ENCODE measurements at places on chromosomes 2 and 18. TPM values are rescaled to one million over a fixed set of nuclear protein-coding genes. Genes with fewer than 3 reads are reported as not detected.

GRCh38 chr18:75075016-75075305, 134.0 kb downstream of the PTGR3 start:
- peaks cover 11% of the 10 kb centered on the region for H3K36me3 ChIP-seq
- H3K4me1 ChIP-seq = peaks cover 25% of the 10 kb centered on the region

GRCh38 chr18:8003878-8004675, 437.0 kb downstream of the PTPRM start:
- peak overlapping the region; percentile 58 for H3K27ac ChIP-seq
- H3K36me3 ChIP-seq = no peaks in the 10 kb centered on the region
- no peak for DNase-seq

GRCh38 chr18:30163573-30163972, 879.0 kb downstream of the DSC3 start:
- H3K4me3 ChIP-seq = no peak overlapping the region
- H3K36me3 ChIP-seq = no peaks in the 10 kb centered on the region
- no peak overlapping the region for H3K27ac ChIP-seq

GRCh38 chr18:69330385-69331005, 70.2 kb upstream of the DOK6 start:
- H3K4me3 ChIP-seq = no peak overlapping the region
- H3K36me3 ChIP-seq = no peaks in the 10 kb centered on the region
- H3K4me1 ChIP-seq = no peaks in the 10 kb centered on the region
- H3K27me3 ChIP-seq = no peaks in the 10 kb centered on the region

DNA sequence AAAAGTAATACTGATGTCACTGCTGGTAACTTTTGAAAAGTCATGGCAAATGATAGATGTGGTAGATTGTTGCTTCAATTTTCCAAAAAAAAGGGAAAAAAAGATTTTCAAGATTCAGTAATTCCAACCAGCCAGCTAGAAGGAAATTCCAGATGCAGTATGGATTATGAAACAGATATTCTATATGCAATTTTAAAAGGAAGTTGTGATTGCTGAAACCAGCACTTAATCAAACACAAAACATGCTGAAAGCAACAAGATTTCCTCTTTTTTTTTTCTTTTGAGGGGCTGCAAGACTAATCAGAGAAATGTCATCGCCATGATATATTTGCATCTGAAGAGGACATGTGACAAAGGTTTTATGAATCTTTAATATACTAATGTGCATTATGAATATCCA, 5.1 kb upstream of the HNMT start:
- H3K27me3 ChIP-seq = no peaks in the 10 kb centered on the region
- peaks cover 10% of the 10 kb centered on the region for H3K4me1 ChIP-seq
- no peak for DNase-seq
- H3K27ac ChIP-seq = no peak overlapping the region
- H3K36me3 ChIP-seq = no peaks in the 10 kb centered on the region

DNA sequence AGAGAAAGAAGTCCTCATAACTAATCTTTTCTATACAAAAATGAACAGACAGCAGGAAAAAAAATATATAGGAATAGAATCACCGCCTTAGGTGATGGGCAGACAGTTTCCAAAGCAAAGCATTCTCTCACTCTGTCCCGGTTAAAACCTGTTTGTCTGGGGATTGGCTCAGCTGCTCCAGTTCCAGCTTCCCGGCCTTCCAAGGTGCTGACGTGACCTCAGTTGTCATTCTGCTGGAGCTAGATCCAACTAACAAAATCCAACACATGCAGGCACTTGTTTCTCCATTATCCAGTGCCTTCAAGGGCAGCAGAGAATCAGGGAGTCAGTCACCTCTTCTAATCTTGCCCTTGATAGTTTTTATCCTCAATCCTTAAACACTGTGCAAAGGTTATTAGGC, 52.8 kb downstream of the IKZF2 start:
- H3K4me1 ChIP-seq = peaks cover 4% of the 10 kb centered on the region
- DNase-seq = no peak
- H3K36me3 ChIP-seq = no peaks in the 10 kb centered on the region
- H3K4me3 ChIP-seq = no peak overlapping the region
- no peaks in the 10 kb centered on the region for H3K27me3 ChIP-seq

GRCh38 chr2:86760371-86760770, 30.3 kb downstream of the CD8A start:
- H3K27me3 ChIP-seq = peaks cover 1% of the 10 kb centered on the region
- no peak for DNase-seq
- no peak overlapping the region for H3K4me3 ChIP-seq

- peaks cover 6% of the 10 kb centered on the region for H3K4me1 ChIP-seq
- H3K4me3 ChIP-seq = no peak overlapping the region
- H3K27me3 ChIP-seq = no peaks in the 10 kb centered on the region
- no peak overlapping the region for H3K27ac ChIP-seq
- no peak for DNase-seq
Measured at GRCh38 chr18:36451454-36452251, 154.1 kb downstream of the FHOD3 start.

- peaks cover 2% of the 10 kb centered on the region for H3K27me3 ChIP-seq
- no peak for DNase-seq
- H3K4me3 ChIP-seq = no peak overlapping the region
- H3K27ac ChIP-seq = peak overlapping the region; percentile 31
- H3K36me3 ChIP-seq = peaks cover 18% of the 10 kb centered on the region
Measured at GRCh38 chr2:1727101-1727771, 17.1 kb downstream of the PXDN start.

- H3K27ac ChIP-seq = peak within 1 kb of the TSS; percentile 42
- peaks cover 16% of the 10 kb centered on the region for H3K4me1 ChIP-seq
- peaks cover 22% of the 10 kb centered on the region for H3K27me3 ChIP-seq
Measured at GRCh38 chr18:11149441-11150270, at the start of gene PIEZO2. Gene PIEZO2, minus strand, starts transcription at chr18:11149569. Its CDS starts 981 bp downstream, at chr18:11148588.

- no peak overlapping the region for H3K4me3 ChIP-seq
- peaks cover 3% of the 10 kb centered on the region for H3K27me3 ChIP-seq
- H3K4me1 ChIP-seq = peaks cover 20% of the 10 kb centered on the region
- DNase-seq = no peak
Measured at GRCh38 chr2:14422426-14422825, 210.1 kb upstream of the LRATD1 start.

DNA sequence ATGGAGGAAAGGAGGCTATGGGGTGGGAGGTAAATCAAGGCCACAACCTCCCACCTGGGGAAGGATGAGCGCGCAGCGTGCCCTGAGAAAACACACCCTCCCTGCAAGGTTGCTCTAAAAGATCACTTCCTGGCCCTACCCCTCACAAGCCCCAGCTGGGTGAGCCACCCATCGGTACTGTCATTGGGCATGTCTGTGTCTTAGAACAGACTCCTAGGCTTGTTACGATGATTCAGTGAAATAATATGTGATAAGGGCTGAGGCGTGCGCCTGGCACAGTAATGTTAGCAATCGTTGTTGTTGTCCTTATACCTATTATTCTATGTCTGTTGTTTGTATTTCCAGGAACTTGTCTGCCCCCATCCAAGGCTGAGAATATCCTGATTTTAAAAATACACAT, 175.1 kb downstream of the ZFP36L2 start:
- H3K36me3 ChIP-seq = no peaks in the 10 kb centered on the region
- H3K27ac ChIP-seq = no peak overlapping the region
- peaks cover 12% of the 10 kb centered on the region for H3K27me3 ChIP-seq
- no peak overlapping the region for H3K4me3 ChIP-seq
- DNase-seq = no peak

- no peak overlapping the region for H3K4me3 ChIP-seq
- H3K36me3 ChIP-seq = peaks cover 7% of the 10 kb centered on the region
- no peak for DNase-seq
- no peaks in the 10 kb centered on the region for H3K4me1 ChIP-seq
- no peak overlapping the region for H3K27ac ChIP-seq
Measured at GRCh38 chr2:85981579-85982247, 92.9 kb upstream of the ST3GAL5 start.

DNA sequence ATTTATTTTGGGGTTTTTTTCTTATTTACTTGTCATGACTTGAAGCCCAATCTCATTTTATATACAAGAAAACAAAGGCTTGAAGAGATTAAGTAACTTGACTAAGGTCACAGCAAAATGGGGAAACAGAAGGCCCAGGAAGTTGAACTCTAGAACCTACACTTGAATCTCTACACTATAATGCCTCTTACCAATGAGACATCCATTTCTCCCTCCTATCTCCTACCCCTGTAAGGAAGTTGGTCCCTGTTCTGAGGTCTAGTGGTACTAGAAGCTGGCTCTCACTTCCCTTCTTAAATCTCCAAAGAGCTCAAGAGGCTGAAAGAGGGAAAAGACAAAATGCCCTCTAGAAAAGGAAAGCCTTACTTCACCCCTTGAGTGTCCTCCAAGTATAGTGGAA, 25.5 kb upstream of the IHH start:
- no peak overlapping the region for H3K27ac ChIP-seq
- H3K4me1 ChIP-seq = peaks cover 2% of the 10 kb centered on the region
- H3K27me3 ChIP-seq = no peaks in the 10 kb centered on the region

GRCh38 chr2:51028829-51029228, 3.1 kb downstream of the NRXN1 start:
- H3K36me3 ChIP-seq = peaks cover 3% of the 10 kb centered on the region
- H3K4me1 ChIP-seq = peaks cover 7% of the 10 kb centered on the region
- no peak overlapping the region for H3K27ac ChIP-seq
- H3K4me3 ChIP-seq = no peak overlapping the region
- no peak for DNase-seq

DNA sequence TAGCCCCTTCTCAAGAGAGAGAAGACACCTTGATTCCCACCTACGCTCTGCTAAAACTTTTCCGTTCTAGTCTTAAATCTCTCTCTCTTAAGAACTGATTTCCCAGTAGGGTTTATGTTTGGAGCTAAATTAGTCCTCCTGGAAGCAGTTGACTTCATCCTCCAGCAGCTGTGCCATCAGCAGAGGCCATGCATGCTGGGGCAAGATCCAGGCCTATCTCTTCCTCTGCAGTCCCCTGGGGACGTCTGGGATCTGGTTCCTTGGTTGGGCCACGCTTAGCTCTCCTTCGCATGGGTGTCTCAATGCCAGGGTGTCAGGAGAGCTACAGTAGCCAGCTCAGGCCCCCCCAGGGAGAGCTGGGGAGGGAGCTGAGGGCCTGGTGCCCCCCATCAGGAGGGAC, 49.7 kb downstream of the HPCAL1 start:
- DNase-seq = no peak
- H3K4me3 ChIP-seq = peak overlapping the region; percentile 8
- no peak overlapping the region for H3K27ac ChIP-seq
- H3K4me1 ChIP-seq = peaks cover 24% of the 10 kb centered on the region

DNA sequence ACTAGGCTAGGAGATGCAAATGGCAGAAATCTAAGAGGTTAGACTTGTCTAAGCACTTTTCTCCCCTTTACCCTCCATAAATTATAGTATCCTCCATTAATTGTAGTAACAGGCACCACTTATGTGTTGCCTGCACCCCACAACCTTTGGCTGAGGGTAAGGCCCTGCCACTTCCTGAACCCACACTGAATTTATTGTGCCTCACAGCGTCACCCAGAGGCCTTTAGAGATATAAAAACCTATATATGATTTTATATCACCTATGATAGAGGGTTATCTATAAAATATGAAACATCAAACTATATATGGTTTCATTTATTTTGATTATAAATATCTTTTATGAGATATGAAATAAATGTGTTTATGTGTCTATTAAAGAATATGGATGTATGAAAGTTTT, 2.6 kb downstream of the UGT1A9 start:
- H3K4me3 ChIP-seq = no peak overlapping the region
- no peaks in the 10 kb centered on the region for H3K4me1 ChIP-seq
- H3K27me3 ChIP-seq = no peaks in the 10 kb centered on the region
- no peaks in the 10 kb centered on the region for H3K36me3 ChIP-seq

GRCh38 chr2:221551864-221552263, 20.2 kb downstream of the EPHA4 start:
- no peaks in the 10 kb centered on the region for H3K27me3 ChIP-seq
- DNase-seq = no peak
- peaks cover 17% of the 10 kb centered on the region for H3K4me1 ChIP-seq
- peaks cover 4% of the 10 kb centered on the region for H3K36me3 ChIP-seq
- no peak overlapping the region for H3K4me3 ChIP-seq
- H3K27ac ChIP-seq = no peak overlapping the region

DNA sequence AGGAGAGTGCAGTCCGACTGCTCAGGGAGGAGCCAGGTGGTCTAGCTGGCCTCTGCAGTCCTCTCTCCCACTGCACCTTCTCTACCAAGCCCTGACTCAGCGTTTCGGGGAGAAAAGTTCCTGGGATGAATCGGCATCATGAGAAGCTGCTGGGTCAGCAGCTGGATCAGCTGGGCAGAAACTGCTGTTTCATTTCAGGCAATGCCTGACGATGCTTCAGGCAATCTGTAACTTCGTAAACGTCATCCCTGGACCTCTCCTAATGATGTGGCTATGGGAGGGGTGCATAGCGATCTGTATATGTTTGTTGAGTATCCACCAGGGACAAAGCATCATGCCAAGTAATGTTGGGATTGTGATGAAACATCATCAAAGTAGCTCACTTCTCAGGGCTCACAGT, 20.7 kb downstream of the LIPG start:
- H3K4me3 ChIP-seq = no peak overlapping the region
- peaks cover 4% of the 10 kb centered on the region for H3K27me3 ChIP-seq
- DNase-seq = no peak
- peaks cover 5% of the 10 kb centered on the region for H3K4me1 ChIP-seq

DNA sequence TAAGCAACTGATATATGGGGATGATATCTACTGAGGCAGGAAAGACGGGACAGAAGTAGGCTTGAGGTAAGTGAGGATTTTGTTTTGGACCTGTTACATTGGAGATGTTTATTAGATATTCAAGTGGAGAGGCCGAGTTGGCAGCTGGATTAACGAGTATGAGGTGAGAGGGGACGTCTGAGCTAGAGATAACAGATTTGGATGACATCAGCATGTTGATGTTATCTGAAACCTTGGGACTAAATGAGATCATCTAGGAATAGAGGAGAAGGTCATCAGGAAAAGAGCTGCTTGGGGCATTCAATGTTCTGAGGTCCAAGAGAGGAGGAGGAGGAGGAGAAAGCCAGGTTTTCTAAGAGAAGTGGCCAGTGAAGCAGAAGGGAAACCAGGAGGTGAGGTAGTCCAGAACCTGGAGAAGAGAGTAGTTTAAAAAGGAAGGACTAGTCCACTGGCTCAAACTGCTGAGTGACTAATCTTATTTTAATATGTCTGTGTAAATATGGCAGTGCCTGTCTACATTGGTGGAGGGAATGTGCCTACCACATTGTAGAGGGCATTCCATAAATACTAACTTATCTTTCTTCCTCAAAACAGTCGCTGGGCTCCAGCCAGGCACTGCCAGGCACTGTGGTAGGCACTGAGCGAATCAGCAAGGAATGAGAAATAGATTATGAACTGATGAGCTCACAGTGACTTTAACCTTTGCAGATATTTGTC, 488.3 kb downstream of the DLGAP1 start:
- H3K4me1 ChIP-seq = no peaks in the 10 kb centered on the region
- DNase-seq = no peak
- H3K27ac ChIP-seq = no peak overlapping the region
- H3K27me3 ChIP-seq = peaks cover 1% of the 10 kb centered on the region
- H3K36me3 ChIP-seq = no peaks in the 10 kb centered on the region
- no peak overlapping the region for H3K4me3 ChIP-seq

- H3K27me3 ChIP-seq = peaks cover 25% of the 10 kb centered on the region
- H3K4me3 ChIP-seq = peak overlapping the region; percentile 90
- peak; percentile 61 for DNase-seq
- H3K4me1 ChIP-seq = peaks cover 5% of the 10 kb centered on the region
Measured at GRCh38 chr2:10303694-10304378, 1.1 kb downstream of the HPCAL1 start.

GRCh38 chr2:132373391-132374135, 43.0 kb upstream of the GPR39 start:
- H3K4me1 ChIP-seq = no peaks in the 10 kb centered on the region
- H3K36me3 ChIP-seq = no peaks in the 10 kb centered on the region
- H3K4me3 ChIP-seq = no peak overlapping the region
- H3K27me3 ChIP-seq = no peaks in the 10 kb centered on the region
- DNase-seq = no peak

SCN2A gene
- total RNA-seq = 1.5 TPM

SERPINB4 gene
- total RNA-seq = 0.41 TPM

PROKR1 gene
- 0.38 TPM for total RNA-seq

COL4A4 gene
- total RNA-seq = 0.15 TPM

MAP2 gene
- total RNA-seq = 2.1 TPM

LOXL3 gene
- total RNA-seq = 10.0 TPM

NEU2 gene
- not detected for total RNA-seq

UGP2 gene
- total RNA-seq = 88.3 TPM

ZNF2 gene
- total RNA-seq = 5.3 TPM

SPEG gene
- total RNA-seq = 6.1 TPM

TLX2 gene
- total RNA-seq = not detected

Data from endothelial cell (in vitro differentiated cells).